ENCODE measurements at places on chromosomes 7 and 10. TPM values are rescaled to one million over a fixed set of nuclear protein-coding genes. Genes with fewer than 3 reads are reported as not detected.

The AZGP1 gene
- 0.25 TPM for polyA plus RNA-seq

GRCh38 chr7:153381275-153382040 lies 621.9 kb downstream of the ACTR3B start:
- DNase-seq: no peak

The CYP3A7 gene
- polyA plus RNA-seq: not detected

The EPDR1 gene
- 5.8 TPM for polyA plus RNA-seq

GRCh38 chr7:73573791-73574190 lies 4.6 kb downstream of the TBL2 start:
- DNase-seq: no peak

GRCh38 chr7:158123214-158123613 lies 464.4 kb downstream of the PTPRN2 start:
- DNase-seq: no peak

The PIP gene
- polyA plus RNA-seq: not detected

DNA sequence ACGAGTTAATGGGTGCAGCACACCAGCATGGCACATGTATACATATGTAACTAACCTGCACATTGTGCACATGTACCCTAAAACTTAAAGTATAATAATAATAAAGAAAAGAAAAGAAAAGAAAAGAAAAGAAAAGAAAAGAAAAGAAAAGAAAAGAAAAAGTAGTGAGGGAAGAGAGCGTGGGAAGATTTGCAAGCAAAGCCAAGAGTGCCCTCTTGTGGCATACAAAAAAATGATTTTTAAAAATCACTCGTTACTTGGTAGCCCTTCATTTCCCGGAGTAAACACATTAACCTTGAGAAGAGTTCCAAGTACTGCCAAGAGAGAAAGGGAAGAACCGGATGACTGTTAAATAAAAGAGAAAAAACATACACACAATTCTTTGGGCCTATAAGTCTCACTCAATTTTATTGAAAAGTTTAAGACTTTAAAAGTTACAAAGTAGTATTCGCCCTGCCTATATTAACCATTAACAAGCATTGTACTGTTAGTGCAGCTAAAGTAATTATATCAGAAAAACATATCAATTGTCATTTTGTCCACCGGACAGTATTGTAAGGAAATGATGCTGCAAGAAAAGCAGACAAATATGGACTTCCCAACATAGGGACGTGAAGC lies 6.2 kb upstream of the CH25H start:
- DNase-seq: no peak

The SPAM1 gene
- polyA plus RNA-seq: not detected

All from GM12878 (cell line).